ENCODE measurements at places on chromosomes 7 and 10.
A peak's percentile ranks its signal among the peaks of the same experiment; 100 is the strongest.

- DNase-seq = peak; percentile 55
Observed at GRCh38 chr10:79155301-79156081, 86.7 kb downstream of the ZMIZ1 start.

- DNase-seq = no peak
Observed at GRCh38 chr10:61460835-61461234, 7.7 kb upstream of the TMEM26 start.

DNA sequence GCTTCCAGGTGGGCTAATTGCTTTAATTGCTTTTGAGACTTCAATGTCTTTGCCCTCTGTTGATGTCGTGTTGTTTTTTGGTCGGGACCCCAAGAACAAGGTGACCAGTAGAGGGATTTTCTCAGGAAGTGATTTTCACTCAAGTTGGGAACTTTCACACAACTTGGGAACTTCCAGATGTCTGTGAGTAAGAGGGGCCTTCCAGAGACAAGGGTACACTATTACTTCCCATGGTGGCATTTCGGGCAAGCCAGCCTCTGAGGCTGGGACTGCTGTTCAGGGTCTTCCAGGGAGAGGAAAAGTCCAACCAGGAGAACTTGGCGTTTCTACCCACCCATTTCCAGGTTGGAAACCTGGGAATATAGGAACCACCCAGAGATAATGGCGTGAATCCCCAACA, 170.0 kb upstream of the CDCA7L start:
- no peak for DNase-seq

DNA sequence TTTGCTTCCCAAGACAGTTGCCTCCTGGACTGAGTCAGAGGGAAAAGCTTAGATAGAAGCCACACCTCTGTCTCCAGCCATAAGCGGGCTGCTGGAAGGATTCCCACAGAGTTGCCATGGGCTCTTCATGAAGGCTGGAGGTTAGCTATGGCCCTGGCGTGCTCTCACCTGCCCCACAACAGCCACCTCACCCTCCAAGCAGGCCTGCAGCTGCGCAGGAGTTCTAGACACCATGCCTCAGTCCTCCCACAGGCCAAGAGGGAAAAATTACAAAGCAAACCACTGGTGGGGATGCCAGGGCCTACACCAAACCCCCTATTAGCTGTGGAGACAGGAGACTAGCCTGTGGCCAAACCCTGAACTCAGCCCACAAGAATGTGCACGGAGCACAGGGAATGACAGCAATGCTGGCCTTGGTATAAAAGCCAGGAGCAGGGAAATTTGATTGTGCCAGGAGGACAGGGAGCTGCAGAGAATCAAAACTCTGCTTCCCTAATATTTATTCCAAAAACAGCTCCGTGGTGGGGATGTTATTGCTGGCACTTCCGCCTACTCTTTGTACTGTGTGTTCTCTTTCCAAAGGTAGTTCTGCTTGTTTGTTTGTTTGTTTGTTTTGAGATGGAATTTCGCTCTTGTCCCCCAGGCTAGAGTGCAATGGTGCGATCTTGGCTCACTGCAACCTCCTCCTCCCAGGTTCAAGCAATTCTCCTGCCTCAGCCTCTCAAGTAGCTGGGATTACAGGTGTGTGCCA, 60.3 kb upstream of the STK17A start:
- DNase-seq = peak; percentile 97

DNA sequence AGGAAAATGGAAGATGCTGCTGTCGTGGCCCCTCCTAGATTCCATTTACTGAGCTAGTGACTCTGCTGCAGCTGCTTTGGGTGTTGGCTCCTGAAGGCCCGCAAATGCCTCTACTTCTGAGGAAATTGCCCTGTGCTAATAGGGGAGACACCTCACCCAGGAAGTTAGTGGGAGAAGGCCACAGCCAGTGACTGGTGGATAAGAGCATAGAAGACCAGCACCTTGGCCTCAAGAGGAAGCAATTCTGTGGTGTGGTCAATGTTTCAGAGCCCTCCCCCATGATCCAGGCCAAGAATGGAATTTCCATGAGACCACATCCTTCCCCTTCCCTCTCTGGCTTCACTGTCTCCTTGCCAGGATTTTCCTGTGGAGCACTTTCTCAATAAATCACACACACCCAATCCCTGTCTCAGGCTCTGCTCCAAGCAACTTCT, 25.0 kb upstream of the FZD1 start:
- DNase-seq = peak; percentile 94

DNA sequence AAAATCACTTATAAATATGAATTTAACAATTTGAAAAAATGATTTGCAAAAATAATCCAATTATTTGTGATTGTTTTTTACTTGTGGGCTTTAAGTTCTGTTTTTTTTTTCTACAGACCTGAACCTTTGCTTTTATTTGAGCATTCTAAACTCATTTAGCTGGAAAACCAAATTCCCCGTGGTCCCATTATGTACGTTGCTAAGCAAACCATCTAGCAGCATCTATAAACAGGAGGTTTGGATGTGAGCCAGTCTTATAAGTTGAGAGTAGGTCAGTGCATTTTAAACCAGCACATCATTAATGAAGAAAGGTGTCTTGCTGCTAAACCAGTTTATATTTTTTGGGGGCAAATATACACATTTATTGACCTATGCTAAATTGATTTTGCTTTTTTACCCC, 77.3 kb downstream of the LRRN3 start:
- no peak for DNase-seq

DNA sequence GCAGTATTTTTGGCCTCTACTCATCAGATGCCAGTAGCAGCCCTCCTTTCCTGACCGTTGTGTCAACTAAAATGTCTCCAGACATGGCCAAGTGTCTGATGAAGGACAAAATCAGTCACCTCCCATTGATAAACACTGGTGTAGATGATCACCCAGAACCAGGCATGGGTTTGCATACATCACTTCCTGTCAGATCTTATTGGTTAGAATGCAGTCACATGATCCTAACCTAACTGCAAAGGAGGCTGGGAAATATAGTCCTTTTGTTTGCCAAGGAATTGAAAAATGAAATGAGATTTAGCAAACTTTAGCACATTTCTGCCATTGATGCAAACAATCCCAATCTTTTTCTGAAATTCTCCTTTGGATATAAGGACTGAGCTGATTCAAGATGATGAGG, 141.4 kb downstream of the BUB3 start:
- DNase-seq = no peak

- DNase-seq = no peak
Observed at GRCh38 chr10:124534826-124535601, 73.4 kb downstream of the LHPP start.

- no peak for DNase-seq
Observed at GRCh38 chr10:63760708-63761047, 239.5 kb downstream of the REEP3 start.

DNA sequence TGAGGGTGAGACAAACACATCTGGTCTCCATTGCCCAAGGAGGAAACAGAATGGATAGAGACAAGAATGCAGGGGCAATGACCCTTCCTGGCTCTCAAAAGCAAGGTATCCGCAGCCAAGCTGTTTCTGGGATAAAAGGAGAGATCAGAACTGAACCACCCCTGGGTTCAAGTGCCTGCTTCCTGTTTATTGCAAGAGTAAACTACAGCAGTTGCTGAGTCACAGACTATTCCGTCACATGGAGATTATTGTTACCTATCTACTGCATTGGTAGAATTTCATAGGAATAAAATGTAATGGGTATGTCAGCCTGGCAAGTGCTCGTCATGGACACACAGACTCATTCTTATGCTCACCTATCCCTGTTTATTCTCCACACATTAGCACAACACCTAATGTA, 821.6 kb downstream of the GRID1 start:
- DNase-seq = no peak

- DNase-seq = no peak
Observed at GRCh38 chr10:6918305-6918704, 338.2 kb upstream of the PRKCQ start.
